ENCODE measurements at places on chromosomes 3 and 15. TPM values are rescaled to one million over a fixed set of nuclear protein-coding genes. Genes with fewer than 3 reads are reported as not detected.

GRCh38 chr3:33831053-33831452 is 32.6 kb downstream of the PDCD6IP start:
- DNase-seq, result no peak

DNA sequence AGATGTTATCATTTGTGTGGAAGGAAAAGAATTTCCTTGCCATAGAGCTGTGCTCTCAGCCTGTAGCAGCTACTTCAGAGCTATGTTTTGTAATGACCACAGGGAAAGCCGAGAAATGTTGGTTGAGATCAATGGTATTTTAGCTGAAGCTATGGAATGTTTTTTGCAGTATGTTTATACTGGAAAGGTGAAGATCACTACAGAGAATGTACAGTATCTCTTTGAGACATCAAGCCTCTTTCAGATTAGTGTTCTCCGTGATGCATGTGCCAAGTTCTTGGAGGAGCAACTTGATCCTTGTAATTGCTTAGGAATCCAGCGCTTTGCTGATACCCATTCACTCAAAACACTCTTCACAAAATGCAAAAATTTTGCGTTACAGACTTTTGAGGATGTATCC is 15.1 kb downstream of the KLHL24 start:
- no peak for DNase-seq

GRCh38 chr3:40224796-40225515 is 84.6 kb upstream of the EIF1B start:
- no peak for DNase-seq

DNA sequence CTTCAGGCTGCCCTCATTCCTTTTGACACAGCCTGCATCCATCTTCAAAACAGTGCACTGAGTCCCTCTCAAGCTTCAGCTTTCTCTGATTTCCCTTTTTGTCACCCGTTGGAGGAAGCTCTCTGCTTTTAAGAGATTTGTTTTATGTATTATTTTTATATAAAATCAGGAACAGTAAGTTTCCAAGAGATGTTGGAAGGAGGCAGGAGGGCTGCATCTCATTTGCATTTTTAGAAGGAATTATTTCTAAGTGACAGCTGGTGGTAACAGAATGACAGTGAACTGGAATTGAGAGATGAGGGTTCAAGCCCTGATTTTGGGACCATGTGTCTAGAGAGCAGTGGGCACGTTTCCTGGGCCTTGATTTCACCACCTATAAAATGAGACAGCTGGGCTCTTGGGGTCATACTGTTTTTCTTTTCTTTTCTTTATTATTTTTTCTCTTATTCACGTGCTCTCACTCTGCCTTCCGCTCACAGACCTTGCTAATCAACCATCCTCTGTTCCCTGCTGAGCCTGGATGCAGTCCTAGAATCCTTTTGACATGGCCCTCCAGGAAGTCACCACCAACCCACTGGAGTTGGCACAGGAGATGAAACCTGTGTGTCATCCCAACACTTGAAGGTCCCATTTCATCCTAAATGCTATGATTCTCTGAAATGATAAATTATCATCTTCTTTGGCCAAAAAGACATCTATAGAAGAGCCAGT is 148.6 kb downstream of the CACNA2D3 start:
- DNase-seq, result no peak

DNA sequence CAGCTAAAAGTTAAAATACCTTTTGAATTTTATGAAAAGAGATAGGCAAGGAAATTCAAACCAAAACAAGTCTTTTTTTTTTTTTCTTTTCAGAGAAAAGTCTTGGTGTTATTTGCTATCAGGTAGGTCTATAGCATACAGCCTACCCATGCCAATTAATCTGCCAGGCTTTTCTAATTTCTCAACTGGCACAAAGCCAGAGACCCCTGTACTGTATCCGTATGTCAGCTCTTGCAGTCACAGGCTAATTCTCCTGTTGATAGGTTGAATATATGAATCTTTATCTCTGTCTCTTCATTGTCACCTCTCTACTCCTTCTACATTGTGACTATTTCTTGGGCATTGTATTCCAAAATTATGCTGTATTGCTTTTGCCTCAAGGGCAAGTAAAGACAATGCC is 133.4 kb downstream of the IL5RA start:
- DNase-seq, result no peak

DNA sequence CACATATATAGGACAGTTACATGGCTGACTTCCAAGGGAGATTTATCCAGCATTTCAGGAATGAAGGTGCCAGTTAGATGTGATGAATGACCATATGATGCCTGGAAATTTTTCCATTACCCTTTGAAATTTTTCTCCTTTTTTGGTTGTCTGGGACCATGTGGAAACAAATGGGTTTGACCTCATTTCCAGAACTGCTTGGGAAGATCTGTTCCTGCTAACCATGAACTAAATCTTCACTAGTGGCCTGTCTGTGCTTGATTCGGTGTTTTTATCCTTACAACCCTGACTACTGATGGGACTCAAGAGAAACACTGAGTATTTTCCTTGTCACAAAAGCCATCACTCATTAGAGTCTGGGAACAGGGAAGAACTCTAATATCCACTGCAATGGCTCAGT is 409.4 kb downstream of the PDCD6IP start:
- no peak for DNase-seq

GRCh38 chr3:189372243-189372642 is 200.5 kb downstream of the TPRG1 start:
- no peak for DNase-seq

GRCh38 chr3:22542311-22542710 is 660.8 kb upstream of the UBE2E2 start:
- no peak for DNase-seq

DNA sequence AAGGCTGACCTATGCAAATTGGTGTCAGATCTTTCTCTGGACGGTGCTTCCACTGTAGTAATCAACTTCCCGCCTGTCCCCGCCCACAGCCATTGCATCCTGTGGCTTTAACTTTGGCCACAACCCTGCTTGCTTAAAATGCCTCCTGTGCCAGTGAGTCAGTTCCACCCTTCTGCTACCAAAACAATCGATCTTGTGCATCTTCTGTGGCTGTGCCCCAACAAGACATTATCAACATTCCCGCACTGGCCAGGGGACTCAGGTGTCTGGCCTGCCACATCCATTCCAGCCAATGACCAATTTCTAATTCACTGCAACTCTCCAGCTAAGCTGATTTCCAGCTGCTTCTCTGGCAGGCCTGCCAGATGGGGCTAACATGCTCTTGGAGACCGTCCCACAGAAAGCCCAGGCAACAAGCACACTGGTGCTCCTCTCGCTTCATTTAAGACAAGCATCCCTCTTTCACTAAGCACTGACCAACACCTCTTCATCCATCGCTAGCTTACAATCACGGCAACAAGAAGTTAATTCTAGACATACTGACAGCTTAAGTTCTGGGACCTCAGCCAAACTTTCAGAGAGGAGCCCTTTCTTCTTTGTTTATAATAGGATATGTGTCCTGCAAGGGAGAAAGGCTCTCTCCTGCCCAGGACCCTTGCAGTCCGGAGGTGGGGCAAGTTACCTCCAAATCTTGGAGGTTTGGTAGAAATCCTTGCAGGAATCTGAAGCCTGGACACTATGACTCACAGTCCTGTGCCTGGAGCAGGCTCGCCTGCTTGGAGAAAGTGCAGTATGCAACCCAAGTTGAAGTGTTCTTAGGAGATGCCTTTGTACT is 6.7 kb downstream of the CA12 start:
- peak; percentile 60 for DNase-seq

DNA sequence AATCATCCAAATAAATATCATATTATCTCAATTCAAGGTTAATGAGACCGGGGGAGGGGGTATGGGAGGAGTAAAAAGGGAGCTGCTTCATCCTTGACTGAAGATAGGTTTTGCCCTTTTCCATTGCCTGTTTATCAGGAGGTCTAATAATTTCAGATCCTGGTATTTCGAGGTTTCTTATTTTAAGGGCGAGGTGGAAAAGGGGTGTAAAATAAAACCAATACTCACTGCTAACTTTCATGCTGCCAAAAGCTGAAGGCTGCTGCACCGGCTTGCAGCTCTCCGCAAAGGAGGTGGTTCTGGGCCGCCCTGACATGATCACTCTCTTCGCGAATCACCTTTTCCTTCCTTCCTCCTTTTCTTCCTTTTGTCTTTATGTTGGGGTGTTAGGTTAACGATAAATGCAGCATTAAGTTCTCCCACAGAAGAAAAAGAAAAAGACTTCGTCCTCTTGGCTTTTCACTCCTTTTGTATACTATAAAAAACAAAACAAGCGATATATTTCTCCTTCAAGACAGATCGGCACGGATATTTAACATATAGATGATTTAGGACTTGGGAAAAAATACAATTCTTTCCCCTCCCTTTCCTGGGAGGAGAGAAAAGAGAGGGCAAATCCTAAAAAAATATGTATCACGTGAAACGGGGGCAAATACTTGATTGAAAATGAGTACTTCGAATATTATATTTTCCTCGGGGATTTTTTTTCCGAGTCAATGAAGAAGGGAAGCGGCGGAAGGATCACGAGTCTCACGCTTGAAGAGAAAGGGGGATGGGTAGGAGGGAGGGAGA is 932 bp downstream of the GSK3B start:
- no peak for DNase-seq

GRCh38 chr3:197802779-197803459 is 11.9 kb downstream of the LRCH3 start:
- no peak for DNase-seq

- peak; percentile 88 for DNase-seq
Measured at GRCh38 chr3:141426404-141427034, 58.2 kb downstream of the ZBTB38 start.

GRCh38 chr3:177441813-177442646 is 244.7 kb upstream of the TBL1XR1 start:
- peak; percentile 83 for DNase-seq

The CCDC191 gene
- total RNA-seq, result 3.4 TPM

The ADAMTS17 gene
- 3.8 TPM for total RNA-seq

The BAHD1 gene
- total RNA-seq, result 27.2 TPM

The RASSF1 gene
- 29.8 TPM for total RNA-seq

The STRC gene
- total RNA-seq, result 0.29 TPM

The OTOL1 gene
- not detected for total RNA-seq

The DHX36 gene
- 52.6 TPM for total RNA-seq

The GPR87 gene
- 0.52 TPM for total RNA-seq

Measured in left lung (tissue), 14 donors.